ENCODE measurements at places on chromosomes 13 and 19.
A peak's percentile ranks its signal among the peaks of the same experiment; 100 is the strongest.

- DNase-seq: no peak
Observed at GRCh38 chr13:94658926-94659597, 53.3 kb downstream of the SOX21 start.

GRCh38 chr19:52297601-52298364, 814 bp downstream of the ZNF480 start:
- DNase-seq: no peak

DNA sequence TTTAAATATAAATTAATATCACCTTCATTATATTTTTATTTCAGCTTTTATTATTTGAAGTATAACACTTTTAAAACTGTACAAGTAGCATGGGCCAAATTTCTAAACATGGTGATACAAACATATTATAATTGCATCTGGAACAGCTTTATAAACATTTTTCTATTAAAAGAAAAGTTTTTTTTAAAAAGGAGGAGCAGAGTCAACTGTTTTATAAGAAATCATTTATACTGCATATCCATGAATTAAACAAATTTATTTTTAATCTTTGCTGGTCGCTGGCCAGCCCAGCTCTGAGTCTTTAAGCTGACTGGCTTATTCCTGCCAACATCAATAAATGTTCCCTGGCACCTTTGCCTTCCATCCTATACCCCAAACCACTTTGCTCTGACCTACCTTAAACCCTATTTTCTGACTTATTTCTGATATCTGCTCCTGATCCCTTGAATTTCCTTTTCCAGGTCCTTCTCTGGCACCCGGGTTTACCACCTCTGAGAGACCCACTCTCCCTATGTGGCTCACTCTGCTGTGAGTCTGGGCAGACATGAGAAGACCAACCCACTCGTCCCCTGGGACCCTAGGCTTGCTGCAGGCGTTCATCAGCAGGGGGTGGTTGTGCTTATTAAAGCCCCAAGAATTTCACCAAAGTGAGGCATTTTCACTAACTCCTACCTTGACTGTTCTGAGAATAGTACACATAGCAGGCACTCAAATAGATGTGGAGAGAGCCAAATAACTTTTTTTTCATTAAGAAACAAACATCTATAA, 220.3 kb downstream of the KLF12 start:
- no peak for DNase-seq

DNA sequence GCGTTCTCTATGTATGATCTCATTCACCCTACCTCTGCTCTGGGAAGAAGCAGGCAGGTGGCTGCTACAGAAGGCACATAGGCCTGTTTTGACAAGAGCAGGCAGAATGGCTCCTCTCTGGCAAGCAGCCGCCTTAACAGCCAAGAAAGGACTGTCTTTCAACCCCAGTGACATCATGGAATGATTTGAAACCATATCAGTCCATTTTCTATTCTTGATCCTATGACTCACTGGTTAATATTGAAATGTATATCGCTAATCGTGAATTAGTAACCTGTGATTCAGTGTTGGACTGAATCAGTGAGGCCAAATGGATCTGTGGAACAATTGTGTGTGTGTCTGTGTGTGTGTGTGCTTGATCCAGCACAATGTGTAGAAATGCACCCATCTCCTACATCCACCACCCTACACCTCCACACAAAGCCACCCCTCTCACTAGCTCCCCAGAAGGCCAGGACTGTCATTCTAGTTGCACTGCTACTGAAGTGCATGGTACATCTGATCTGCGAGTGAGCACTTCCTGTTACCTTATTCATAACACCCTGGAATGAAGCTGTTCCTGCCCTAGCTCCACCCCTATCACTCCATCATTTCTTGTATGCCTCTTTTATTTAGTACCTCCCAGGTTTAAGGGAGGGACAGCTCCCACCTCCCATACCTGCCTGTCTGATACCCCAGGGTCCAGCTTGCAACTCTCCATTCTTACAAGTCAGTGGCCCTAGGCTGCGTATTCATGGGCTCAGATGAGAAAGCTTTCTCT, 460.0 kb downstream of the FOXO1 start:
- DNase-seq: peak; percentile 38

- DNase-seq: no peak
Observed at GRCh38 chr13:94243551-94243950, 235.9 kb downstream of the DCT start.

DNA sequence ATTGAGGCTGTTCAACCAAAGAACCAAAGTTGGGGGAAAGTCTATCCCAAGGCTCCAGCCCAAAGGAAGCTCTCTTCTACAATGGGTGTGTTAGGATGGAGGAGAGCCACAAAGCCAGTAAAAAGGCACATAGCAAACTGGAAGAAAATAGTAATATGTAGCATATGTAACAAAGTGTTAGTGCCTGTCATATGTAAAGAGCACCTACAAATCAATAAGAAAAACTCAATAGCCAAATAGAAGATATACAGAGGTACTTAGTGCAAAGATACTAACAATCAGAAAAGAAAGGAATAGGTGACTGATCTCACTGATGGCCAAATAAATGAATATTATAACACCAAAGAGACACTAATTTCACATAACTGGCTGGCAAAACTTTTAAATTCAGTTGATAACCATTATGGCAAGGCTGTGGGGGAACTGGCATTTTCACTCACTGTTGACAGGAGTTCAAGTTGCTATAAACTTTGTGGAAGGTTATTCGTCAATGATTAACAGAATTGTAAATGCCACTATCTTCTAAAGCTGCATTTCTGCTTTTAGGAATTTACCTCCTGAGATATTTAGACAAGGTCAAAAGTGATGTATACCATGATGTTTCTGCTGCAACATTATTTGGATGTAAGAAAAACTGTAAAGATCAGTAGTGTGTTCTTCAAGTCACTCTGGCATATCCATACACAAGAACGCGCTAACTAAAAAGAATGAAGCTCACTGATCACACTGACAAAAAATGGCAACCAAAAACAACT, 110.8 kb downstream of the GNG7 start:
- no peak for DNase-seq

DNA sequence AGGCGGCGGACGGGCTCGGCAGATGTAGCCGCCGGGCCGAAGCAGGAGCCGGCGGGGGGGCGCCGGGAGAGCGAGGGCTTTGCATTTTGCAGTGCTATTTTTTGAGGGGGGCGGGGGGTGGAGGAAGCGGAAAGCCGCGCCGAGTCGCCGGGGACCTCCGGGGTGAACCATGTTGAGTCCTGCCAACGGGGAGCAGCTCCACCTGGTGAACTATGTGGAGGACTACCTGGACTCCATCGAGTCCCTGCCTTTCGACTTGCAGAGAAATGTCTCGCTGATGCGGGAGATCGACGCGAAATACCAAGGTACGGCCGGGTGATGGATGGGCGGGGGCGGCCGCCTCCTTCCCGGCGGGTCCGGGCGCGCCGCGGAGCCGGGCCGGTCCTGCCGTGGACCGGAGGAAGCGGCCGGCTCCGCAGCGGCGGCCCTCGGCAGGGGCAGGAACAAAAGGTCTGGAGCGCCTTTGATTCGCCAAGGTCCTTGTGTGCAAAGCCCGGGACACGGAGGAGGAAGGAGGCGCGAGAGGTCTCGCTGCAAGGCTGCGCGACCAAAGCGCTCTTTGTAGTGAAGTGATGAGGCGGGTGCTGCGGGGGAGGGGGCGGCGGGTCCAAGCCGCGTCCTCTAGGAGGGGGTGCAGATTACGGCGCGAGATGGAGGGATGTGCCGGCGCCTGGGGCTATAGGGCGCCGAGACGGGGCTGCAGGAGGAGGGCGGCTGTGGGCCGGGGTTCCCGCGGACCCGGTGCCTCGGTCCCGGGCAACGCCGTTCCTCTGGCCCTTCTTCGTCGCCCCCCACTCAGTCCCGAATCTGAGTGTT, 689 bp downstream of the ING1 start:
- peak; percentile 71 for DNase-seq

DNA sequence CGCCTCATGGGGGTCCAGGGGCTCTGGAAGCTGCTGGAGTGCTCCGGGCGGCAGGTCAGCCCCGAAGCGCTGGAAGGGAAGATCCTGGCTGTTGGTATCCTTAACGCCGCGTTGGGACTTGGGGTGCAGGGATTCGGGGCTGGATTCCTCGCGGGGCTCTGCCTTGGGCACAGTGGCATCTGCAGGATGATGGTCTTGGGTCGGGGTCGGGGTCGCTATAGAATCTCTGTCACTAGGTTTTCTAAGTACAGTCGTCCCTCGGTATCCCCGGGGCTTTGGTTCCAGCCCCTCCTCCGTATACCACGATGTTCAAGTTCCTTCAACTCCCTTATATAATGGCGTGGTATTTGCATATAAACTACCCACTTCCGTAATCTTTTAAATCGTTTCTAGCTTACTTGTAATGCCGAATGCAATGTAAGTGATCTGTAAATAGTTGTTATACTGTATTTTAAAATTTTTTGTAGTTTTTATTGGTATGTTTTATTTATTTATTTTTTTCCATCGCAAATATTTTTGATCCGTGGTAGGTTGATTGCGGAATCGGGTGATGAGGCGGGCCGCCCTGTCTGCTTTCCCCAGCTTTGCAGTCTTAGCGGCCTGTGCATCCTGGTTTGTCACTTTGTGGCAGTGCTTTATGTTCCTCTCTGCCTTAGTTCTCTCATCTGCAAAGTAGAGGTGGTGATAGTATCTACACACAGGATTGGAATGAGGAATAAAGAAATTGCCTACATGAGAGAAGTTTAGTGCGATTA, 606 bp downstream of the ERCC5 start:
- DNase-seq: peak; percentile 37

DNA sequence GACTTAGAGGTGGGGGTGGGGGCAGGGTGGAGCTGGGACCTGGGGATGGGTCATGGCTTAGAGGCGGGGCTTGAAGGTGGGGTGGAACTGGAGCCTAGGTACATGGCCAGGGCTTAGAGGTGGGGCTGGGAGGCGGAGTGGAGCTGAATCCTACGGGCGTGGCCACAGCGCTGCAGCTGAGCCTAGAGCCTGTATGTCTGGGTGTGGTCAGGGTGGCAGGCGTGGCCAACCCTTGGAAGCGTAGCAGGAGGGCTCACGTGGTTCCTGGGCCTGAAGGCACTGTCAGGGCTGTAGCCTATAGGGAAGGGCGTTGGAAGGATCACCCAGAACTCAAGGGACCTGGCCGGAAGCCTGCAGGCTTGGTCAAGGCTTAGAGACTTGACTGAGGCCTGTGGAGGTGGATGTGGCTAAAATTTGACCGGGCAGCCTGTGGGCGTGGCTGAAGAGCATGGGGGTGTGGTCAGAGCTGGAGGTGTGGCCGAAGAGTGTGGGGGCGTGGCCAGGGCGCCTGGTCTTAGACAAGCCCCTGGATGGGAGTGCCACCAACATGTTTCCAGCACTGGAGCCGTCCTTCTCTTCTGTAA, 24.3 kb downstream of the COLGALT1 start:
- DNase-seq: no peak

GRCh38 chr13:69264362-69265334, 843.0 kb upstream of the ATXN8OS start:
- DNase-seq: no peak

DNA sequence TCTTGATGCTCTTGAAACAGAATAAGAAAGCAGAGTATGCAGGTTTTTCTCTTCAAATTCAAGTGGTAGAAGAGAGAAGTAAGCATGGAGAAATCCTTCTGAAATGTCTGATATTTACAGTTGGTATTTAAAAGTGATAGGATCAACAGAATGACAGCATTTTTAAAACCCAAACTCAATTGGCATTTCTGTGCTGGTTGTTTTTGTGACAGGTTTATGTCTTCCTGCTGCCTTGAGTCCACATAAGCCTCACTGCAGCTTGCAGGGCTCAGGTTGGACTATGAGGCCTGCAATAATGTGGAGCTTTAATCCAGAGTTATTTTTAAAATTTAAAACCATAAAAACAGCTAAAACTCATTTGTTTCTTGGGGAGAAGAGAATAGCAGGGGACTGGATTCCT, 105.1 kb downstream of the ZAR1L start:
- no peak for DNase-seq

DNA sequence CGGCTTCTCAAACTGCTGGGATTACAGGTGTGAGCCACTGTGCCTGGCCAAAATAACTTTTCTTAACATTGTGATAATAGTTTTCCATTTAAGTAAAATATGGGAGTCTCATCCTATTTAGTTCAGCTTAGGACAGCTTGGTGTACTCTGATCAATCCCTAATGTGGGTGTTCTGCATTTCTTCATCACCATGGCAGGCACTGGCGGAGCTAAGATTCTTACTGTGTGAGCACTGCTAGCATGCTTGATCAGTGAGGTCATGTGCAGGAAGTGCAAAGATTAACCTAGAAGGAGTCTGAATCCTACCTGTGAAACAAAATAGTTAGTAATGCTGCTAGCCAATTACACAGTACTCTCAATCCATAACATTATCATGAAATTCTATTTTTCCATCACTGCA, 1684.2 kb upstream of the SLC10A2 start:
- DNase-seq: no peak

DNA sequence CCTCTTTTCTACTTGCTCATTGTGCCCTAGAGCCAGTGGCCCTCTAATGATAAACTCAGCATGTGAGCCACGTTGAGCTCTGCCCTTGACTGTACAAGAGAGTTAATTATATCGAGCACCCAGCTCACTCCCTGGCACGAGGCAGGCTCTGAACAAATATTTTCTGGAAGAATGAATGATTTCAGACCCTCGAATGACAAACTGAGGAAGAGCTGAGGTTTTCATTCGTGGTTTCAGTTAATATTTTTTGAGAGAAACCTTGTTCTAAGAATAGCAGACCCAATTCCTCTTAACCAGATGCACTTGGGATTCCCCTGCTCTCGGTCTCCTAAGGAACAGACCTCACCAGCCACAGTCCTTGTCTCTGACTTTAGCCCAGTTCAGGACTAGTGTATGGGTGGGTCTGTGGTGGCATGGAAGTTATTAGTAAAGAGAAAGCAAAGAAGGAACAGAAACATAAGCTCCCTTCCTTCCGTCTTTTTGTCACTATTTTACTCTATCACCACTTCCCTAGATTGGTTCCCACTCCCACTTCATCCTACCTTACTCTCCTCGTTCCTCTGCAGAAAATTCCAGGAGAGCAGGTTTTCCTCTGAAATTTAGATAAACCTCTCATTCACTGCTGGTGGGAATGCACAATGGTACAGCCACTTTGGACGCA, 22.1 kb upstream of the WDFY2 start:
- no peak for DNase-seq

GRCh38 chr13:98526182-98526512, 50.8 kb downstream of the STK24 start:
- no peak for DNase-seq

GRCh38 chr13:41152005-41152404, 19.4 kb upstream of the KBTBD6 start:
- no peak for DNase-seq

GRCh38 chr13:34019870-34020269, 201.9 kb downstream of the RFC3 start:
- DNase-seq: no peak

DNA sequence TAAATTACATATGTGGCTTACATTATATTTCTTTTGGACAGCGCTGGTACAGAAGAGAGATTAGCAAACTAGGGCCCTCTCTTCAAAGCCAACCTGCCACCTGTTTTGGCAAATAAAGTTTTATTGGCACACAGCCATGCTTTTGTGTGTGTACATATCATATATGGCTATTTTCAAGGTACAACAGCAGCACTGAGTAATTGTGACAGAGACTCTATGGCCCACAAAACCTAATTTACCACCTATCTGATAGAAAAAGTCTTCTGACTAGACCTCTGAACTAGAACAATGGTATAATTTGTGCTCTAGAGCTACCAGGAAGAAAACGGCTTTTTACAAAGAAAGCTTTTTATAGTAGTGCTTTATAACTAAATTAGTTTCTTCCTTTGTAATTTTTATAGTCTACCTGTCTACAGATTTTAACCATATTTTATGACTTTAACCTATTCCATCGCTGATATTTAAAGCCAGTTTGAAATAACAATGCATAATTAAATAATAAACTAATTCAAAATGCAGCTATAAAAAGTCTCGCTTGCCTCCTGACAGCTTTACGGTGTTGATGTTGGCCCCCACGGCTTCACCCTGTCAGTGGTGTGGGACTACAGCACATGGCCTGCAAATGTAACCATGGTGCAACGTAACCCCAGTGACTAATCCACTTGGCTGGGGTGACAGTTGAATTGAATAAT, 17.7 kb upstream of the DPY19L3 start:
- DNase-seq: no peak
